Kidney (tissue), 22 donors: ENCODE measurements at places on chromosomes 2 and 18. TPM values are rescaled to one million over a fixed set of nuclear protein-coding genes. Genes with fewer than 3 reads are reported as not detected.

Gene AQP4
- polyA plus RNA-seq: 1.1 TPM

Gene ELOA2
- not detected for polyA plus RNA-seq

Gene FOXI3
- not detected for polyA plus RNA-seq

Gene FAM124B
- polyA plus RNA-seq: 0.90 TPM

Gene COL4A4
- polyA plus RNA-seq: 7.2 TPM

Gene CYTIP
- 3.5 TPM for polyA plus RNA-seq

- no peak for DNase-seq
These were observed 49.4 kb downstream of the CYBRD1 start for GRCh38 chr2:171571721-171572120.

DNA sequence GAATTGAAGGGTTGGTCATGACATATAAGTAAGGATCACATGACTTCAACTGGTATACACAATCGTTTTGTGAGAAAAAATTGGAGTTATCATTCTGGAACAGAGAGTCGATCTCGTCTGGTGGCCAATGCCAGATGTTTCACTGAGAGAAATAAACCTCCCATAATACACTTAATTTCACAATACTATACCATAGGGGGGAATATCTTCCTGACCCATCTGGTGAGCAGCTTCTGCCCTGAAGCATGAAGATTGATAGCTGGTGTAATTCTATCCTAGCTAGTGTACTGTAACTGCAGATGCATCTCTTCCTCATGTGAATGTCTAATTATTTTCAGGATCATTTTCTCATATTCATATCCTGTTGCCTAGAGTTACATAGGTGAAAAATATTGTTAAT, 15.7 kb upstream of the CDH7 start:
- no peak for DNase-seq
